GM12878 (cell line): ENCODE measurements at places on chromosomes 2 and 18.

- no peak for DNase-seq
Observed at GRCh38 chr2:144479138-144479537, 40.8 kb downstream of the ZEB2 start.

DNA sequence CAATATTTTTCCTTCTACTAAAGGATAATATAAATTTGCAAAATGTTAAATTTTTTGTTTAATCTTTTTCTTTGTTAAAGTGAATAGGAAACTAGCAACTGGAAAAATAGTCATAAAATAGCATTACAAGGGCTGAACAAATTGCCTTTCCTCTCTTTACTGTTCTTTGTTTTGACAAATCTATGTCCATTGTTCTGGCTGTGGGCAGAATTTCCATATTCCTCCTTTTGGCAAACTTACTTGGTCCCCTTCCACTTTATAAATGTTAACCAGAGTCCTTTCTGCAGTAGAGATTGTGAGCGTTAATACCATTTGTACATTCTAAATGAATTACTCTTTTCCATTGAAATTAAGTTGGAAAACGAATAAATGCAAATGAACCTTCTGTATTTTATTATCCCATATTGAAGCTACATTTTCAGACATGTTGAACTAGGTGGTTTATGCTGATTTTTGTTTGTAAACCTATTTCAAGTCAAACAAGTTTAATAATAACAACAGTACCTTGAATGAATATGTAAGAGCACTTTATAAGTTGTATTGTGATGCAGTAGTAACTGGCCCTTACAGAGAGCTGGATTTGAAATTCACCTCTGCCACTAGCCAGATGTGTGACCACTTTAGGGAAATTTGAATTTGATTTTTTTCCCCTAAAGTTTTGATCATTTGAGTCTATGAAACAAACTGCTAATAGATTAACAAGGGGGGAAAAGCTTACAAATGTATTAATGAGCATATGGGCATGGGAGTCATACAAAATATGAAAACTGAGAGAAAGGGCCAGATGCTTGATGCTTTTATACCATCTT is 3.3 kb downstream of the RNF125 start:
- DNase-seq = no peak

DNA sequence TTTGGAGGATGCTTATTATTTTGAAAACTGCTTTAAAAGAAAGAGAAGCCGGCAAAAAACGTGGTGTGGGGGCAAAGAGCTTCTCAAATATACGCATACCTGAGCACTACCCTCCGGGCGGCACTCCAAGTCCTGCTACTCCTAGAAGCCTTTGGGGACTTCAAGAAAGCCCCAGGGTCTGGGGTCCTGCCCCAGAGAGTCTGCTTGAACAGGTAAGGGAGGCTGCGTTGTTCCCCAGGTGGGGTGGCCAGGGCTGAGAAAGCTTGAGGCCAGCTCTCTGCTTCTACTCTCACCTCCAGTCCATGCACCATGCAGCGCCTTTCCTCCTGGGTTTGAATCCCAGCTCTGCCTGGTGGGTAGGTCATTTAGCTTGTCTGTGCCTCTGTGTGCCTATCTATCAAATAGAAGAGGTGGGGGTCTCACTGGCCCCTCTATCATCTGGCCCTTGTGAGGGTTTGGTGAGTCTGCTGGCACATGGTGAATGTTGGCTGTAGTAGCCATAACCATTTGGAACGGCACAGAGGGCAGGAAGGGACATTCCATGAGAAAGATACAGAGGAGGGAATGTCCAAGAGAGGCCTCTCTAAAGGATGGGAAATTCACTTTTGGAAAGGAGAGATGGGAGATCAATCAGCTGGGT is 19.5 kb downstream of the MALL start:
- DNase-seq = no peak

DNA sequence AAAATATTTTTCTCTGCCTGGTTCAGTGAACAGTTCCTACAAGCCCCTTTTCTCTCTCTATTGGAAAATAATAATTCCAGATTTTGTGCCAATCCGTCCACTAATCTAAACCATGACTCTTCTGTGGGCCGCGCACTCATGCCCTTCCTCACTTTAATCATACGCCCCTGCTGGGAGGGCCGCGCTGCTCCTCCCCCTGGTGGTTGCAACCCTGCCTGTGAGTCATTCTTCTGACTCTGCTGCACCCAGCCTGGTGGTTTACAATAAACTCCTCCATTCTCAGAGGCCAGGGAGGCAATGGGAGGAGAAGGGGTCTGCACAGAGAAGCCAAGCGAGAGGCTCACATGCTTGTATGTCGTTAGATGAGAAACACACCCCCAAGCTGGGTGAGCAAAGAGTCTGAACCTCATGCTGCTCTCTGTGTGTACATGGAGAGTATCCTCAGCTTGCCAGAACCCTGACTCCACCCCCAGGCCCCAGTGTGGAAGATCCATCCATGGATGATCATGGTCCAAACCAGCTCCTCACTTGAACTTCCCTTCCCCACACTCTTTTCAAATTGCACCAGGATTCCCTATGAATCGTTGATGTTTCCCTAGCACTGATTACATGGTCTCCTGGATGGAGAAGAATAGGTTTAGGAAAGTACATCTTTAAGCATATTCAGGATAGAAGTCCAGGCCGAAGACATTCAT is 228.9 kb downstream of the ANKRD30B start:
- DNase-seq = no peak

DNA sequence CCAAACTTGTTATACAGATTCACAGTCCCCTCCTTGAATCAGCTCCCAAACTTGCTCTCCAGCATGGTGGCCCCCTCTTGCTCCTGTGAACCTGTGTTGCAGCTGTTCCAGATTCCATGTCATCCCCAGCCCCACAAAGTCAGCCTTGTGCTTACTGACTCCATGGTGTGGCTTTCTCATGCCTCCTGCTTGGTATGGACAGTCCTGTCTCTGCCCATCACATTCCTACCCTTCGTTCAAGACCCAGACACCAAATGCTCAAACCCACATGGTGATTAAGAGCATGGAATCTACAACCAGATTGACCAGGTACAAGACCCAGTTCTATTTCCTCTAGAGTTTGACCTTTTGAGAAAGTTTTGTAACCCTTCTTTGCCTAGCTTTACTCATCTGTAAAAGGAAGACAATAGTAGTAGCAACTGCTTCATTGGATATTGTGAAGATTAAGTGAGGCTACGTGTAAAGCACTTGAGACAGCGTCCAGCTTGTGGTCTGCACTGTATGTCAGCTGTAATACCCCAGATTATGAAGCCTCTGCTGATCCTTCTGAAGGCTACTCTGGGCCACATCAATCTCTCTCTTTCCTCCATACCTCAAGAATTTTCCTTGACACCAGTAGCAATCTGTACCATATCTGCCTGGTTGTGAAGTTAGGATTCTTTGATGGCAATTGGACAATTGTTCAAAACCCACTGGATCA is 146.4 kb upstream of the HAAO start:
- no peak for DNase-seq

- no peak for DNase-seq
Observed at GRCh38 chr18:9416563-9417072, 58.7 kb upstream of the RALBP1 start.

DNA sequence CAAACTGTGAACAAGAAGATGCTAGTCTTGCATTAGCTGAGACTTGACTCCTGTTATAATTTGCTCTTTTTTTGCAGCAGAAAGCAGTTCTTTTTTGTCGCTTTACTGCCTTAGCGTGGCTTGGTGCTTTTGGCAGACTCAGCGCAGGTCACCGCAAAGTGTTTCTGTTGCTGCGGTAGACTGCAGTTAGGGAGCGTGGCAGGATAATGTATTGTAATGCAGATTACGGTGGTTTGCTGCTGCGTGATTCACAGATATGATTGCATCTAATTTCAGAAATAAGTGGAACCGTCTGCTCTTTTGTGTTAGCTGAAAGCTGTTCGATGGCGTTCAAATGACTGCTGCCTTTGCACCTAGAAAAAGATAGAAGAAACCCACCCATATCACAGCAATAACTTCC is 131.6 kb upstream of the SATB2 start:
- DNase-seq = no peak

GRCh38 chr2:110126086-110126773 is 10.6 kb upstream of the MALL start:
- DNase-seq = no peak

DNA sequence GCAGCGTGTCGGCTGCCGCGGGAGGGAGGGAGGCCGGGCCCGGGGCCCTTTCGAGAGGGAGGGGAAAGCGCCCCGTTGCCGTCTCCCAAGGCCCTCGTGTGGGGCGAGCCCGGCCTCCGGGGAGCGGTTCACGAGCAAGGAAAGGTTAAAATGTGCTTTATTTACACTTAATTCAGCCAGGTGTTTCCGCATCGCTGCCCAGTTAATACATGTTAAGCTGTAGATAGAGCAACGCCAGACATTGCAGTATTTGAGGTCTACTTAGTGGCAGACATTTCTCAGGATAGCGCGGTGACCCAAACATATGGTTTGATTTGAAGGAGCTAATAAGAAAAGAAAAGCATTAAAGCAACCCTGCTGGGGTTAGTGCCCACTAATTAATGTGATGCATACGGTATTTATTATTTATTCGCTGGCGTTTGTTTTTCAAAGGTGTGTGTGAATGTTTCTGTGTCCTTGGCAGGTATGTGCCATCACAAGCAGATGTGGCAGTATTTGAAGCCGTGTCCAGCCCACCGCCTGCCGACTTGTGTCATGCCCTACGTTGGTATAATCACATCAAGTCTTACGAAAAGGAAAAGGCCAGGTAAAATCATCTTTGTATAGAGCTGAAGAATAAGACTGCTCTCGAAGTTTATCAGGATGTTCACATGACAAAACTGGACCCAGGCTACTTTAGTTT is 571 bp downstream of the EEF1B2 start:
- no peak for DNase-seq

GRCh38 chr2:198518935-198519334 is 714.5 kb downstream of the PLCL1 start:
- no peak for DNase-seq

GRCh38 chr2:174224665-174225288 is 23.6 kb downstream of the OLA1 start:
- DNase-seq = no peak

DNA sequence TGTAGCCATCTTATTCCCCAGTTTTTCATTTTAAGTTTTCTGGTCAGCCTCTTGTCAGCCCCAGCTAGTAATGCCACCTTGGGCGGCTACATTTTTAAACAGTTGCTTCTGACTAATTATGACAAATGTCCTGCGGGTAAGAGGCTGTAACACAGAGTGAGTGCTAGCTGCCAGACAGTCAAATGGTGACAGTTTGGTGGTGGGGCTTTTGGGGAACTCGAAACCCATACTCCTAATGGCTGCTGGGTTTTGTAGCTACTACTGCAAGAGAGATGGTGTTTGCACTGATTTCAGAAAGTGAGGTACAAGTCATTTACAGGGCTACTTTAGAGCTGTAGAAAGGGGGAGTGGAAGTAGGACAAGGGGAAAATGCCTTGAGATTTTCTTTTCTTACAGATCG is 48.2 kb downstream of the ZCCHC2 start:
- no peak for DNase-seq

DNA sequence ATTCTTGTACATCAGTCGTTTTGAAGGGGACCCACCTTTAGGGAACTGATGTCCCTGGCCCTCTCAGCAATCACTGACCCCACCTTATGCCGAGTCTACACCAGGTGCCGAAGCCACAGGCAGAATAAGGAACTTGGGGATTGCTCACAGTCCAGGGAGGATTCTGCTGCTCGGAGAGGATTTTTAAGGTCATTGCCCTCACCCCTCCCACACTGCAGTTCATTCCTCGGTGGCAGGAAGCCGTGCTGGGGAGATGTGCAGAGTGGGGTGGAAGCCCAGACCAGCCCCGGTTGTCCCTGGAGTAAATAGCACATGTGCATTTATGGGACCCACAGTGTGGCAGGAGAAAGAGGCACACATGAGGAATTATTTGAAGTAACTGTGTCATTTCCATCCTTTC is 50.4 kb downstream of the PLB1 start:
- DNase-seq = no peak

- DNase-seq = no peak
Observed at GRCh38 chr2:174902506-174903263, 102.5 kb downstream of the CHN1 start.

DNA sequence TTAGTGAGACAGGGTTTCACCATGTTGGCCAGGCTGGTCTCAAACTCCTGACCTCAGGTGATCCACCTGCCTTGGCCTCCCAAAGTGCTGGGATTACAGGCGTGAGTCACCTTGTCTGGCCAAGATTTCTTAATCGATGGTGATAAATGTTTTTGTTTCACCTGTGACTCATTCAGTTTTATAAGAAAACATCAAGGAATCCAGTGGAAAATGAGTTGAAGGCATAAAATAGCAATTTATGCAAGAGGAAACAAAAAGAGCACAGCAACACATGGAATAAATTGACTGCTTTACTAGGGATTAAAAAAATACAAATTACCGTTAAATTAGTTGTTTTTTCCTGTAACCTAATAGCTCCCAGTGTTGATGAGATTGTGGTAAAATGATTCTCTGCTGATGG is 80.2 kb downstream of the CDK15 start:
- no peak for DNase-seq

DNA sequence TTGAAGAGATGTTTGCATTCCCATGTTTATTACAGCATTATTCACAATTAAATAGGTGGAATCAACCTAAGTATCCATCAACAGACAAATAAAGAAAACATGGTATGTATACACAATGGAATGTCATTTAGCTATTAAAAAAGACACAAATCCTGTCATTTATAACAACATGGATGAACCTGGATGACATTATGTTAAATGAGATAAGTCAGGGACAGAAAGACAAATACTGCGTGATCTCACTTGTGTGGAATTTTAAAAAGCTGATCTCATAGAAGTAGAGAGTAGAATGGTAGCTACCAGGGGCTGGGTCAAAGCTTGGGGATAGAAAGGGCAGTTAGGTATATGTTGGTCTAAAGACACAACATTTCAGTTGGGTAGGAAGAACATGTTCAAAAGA is 376.3 kb downstream of the EPHA4 start:
- DNase-seq = no peak

DNA sequence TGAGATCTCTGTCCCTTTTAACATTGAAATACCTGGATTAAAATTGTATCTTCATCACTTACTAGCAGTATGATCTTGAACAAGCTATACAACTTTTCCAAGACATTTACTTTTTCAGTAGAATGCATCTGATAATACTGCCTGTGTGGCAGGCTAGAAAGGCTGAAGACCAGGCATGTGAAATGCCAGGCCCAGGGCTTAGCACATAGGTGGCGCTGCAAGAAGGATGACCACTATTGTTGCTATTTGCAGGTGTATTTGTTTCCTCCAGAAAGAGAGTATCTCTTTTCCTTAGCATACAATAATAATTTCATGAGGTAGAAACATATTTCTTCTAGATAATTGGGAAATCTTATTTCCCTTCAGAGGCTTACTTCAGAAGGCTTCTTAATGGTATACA is 331.3 kb downstream of the THSD7B start:
- DNase-seq = no peak

GRCh38 chr2:203732953-203733510 is 26.6 kb downstream of the CD28 start:
- DNase-seq = no peak

GRCh38 chr18:2916184-2916583 is 69.4 kb downstream of the EMILIN2 start:
- DNase-seq = no peak

DNA sequence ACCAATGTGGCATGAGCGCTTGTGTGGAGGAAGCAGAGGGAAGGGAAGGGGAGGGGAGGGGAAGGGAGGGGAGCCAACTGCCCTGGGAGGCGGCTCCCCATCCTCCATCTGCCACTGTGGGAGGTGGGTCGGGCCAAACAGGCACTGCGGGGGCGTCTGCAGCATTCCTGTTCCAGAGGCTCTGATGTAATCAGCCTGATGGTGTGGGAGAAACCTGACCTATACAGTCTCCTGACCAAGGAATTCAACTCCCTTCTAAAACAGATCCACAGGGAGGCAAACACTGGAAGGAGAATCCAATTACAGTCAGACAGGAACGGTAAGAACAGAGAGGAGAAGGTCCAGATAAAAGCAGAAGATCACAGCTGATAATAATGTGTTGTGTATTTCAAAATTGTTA is 88.8 kb downstream of the CD8B2 start:
- DNase-seq = no peak
